Right lung (tissue), 10 donors: ENCODE measurements at places on chromosomes 1 and 21. TPM values are rescaled to one million over a fixed set of nuclear protein-coding genes. Genes with fewer than 3 reads are reported as not detected.

The GCSAML gene
- polyA plus RNA-seq: 0.81 TPM

The SOX13 gene
- 52.7 TPM for polyA plus RNA-seq

The GSTM5 gene
- 73.8 TPM for polyA plus RNA-seq

The OR2L5 gene
- not detected for polyA plus RNA-seq

The F11R gene
- 76.0 TPM for polyA plus RNA-seq

The ANXA9 gene
- 7.8 TPM for polyA plus RNA-seq

The IFI44L gene
- polyA plus RNA-seq: 5.6 TPM

The PAQR7 gene
- 21.2 TPM for polyA plus RNA-seq

The ELAPOR1 gene
- polyA plus RNA-seq: 10.5 TPM

The BLACAT1 gene
- polyA plus RNA-seq: 6.3 TPM

The AGMAT gene
- 0.32 TPM for polyA plus RNA-seq

The SPATA6 gene
- polyA plus RNA-seq: 36.2 TPM

The RGS8 gene
- not detected for polyA plus RNA-seq

The PTAFR gene
- polyA plus RNA-seq: 2.8 TPM

The FNDC5 gene
- 8.0 TPM for polyA plus RNA-seq

The CELA3A gene
- not detected for polyA plus RNA-seq
